ENCODE measurements at places on chromosomes 3 and 15.

DNA sequence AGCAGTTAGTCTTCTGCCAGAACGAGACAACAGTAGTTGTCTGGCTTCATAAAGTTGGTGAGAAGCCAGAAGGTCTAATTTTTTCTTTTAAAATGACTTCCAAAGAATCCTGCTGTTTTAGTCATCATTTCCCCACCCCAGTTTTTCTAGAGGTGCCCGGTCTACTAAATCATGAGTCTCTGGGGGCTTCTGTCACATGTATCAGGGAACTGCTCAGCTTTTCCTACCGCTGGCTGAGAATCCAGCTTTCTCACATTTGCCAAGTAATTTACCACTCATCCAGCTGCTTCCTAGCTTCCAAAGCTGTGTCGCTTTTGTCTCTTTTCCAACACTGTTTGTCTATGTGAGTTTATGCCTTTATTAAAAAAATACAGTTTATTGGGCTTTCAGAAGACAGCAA is 183.3 kb downstream of the NSUN3 start:
- no peak for DNase-seq

DNA sequence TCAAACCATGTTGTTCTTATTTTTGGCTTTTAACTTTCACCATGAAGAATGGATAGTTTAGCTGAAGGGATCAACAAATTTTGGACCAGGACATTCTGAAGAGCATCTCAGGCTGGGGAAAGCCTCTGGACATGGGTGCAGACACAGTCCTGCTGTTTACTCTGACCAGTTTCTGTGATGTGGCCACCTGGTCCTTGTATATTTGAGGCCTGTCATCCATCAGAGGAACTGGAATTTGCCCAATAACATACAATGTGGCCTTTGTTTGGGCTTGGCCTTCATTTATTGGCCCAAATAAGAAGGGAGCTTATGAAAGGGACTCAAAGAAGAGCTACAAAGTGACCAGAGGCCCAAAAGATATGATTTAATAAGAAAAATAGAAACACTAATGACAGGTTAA is 127.9 kb downstream of the MYRIP start:
- no peak for DNase-seq

DNA sequence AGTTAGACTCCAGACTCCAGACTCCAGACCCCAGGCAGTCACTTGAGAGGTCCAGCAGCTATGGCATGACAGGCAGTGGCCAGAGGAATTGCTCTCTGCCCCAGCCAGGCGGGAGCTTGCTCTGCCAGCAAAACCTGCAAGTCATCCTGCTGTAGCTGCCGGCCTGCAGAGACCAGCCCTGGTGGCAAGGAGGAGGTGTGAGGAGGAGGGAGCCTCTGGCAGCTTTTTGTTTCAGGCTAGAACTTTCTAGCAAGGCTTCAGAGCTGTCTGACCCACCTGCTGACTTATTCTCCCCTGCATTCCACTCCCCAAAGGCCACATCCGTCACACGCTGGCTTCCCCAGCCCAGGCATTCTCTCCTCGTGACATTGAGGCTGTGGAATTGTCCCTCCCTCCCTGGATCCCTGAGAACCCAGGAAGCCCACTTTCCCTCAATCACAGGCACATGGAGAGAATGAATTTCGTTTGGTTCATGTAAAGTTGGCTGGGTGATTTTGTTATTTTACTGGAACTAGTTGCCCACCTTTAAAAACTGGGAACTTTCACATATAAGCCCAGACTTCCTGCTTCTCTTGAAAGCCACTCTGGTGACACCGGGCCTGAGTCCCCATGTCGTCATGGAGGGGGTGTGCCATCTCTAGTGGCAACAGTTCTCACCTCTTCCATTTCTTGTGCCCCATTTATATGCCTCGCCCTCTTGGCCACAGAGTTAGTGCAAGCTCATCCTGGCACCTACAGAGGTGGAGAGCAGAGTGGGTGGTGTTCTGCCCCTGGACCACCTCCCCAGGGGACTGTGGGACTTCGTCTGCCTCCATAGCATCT is 82.7 kb downstream of the ABHD5 start:
- no peak for DNase-seq

DNA sequence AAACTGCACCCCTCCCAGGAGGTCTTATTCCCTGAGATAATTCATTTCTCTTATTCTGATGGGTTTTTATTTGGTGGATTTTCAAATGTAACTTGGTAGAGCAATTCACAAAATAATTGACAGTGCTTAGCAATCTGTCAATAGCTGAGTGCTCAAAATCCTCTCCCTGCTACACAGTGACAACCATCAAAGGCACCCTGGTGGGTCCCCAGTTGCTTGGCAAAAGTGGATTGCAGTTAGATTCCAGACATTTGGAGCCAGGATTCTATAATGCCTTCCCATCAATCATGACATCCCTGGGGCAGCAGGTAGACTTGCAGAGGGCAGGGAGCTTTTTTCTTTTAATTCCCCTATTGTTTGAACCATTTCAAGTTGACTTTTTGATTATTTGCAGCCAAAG is 59.0 kb downstream of the FHIT start:
- DNase-seq = no peak

DNA sequence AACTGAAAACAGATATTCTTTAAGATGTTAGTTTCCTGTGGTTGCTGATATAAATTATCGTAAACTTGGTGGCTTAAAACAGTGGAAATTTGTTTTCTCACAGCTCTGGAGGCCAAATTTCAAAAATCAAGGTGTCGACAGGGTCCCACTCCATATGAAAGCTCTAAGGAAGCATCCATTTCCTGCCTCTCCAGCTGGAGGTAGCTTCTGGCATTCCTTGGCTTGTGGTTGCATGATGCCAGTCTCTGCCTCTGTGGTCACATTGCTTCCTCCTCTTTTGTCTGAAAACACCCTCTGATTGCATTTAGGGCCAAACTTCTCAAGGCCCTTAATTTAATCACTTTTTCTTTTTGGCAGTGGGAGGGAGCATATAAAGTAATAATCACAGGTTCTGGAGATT is 96.8 kb downstream of the PPM1L start:
- DNase-seq = no peak

DNA sequence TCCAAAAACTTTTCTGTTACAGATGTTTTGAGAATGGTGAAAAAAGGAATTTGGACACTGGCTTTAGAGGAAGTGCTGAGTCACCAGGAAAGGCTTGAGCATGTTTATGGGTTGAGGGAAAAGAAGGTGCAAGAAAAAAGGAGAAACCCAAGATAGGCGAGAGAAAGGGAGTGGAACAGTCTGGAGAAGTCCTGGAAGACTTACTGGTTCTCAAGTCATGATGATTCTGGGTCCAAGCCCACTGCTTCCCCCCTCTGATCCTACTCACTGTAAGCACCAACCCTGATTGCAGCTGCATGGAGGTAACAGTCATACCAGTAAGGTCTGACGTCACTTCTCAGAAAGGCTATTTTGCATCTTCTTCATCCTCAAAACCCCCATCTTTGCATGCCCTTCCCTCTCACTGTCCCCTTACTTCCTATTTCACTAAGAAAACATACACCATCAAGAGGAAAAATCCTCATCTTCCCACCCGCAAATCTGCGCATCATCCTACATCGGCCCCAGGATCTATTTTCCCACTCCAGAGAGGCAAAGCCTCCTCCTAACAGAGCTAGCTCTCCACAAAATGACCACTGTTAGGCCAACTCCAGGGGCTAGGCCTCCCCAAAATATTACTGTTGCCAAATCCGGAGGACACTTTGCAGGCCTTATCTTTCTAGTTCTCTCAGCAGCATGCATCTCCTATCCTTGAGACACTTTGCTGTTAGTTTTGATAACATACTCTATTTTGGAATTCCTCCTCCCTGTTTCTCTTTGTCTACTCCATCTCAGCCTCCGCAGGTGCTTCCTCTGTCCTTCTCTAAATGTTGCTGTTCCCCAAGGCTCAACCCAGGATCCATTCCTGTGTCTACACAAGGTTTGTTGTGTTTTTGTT is 3.2 kb upstream of the ATP13A3 start:
- DNase-seq = peak; percentile 54

- DNase-seq = no peak
These were observed 26.1 kb upstream of the SSR3 start for GRCh38 chr3:156581033-156581432.

DNA sequence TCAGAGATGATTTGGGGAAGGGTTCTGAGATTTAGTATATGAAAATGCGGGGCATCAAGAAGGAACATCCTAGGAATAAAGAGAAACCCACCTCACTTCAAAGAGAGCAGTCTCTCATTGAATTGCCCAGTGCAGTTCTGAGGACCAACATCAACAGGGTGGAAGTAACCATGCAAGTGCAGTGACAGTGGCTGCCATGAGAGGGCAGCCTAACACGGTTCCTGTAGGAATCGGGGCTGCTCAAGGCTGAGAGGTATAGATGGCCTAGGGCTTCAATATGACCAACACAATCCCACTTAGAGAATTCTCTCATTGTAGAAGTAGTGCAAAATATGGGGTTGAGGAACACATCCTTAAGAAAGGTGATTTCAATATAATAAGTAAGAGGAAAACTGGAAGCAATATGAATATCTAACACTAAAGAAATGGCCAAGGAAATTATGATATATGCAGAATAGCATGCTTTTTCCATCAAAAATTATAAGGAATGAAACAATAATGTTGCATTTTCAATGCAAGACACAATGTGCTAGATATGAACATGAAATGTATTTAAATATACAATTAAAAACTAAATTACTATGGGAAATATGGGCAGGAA is 51.1 kb upstream of the ARRDC4 start:
- peak; percentile 51 for DNase-seq

DNA sequence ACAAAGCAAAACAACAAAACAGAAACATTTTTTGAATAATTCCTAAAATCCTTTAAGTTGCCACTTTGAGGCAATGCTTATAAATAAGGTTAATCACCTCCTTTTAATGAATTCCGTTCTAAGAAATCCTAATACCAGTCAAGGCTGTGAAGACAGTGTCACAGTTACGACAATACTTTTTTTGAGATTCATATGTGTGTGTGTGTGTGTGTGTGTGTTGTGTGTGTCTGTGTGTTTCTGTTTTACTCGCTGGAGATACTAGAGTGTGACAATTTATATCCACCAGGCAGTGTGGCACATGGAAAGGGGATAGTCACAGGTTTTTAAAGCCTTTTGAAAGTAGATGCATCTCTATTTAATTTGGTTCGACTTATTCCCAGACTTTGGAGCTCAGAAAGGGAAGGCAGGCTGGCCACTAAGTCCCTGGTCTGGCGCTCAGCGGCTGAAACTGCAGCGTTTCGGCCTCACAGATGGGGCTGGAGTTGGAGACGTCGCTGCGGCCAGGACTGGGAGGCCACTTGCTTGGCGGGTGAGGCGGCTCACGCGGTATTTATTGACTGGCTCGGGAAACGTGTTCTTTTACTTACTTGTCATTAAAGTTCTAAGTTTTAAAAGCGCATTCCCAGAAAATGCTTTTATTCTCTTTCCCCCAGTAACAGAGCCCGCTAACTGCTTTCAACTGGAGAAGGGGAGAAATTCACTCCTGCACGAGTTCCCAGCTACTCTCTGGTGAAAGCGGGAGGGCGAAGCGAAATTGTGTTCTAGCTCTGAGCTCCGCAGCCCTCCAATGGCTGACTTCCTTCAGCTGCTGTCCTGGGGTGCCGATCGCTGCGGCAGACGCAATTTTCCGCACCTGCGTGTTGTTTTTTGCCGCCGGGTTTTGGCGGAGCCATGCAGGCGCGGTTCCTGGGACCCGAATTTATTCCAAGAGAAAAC is 13.7 kb downstream of the ZIC1 start:
- no peak for DNase-seq

DNA sequence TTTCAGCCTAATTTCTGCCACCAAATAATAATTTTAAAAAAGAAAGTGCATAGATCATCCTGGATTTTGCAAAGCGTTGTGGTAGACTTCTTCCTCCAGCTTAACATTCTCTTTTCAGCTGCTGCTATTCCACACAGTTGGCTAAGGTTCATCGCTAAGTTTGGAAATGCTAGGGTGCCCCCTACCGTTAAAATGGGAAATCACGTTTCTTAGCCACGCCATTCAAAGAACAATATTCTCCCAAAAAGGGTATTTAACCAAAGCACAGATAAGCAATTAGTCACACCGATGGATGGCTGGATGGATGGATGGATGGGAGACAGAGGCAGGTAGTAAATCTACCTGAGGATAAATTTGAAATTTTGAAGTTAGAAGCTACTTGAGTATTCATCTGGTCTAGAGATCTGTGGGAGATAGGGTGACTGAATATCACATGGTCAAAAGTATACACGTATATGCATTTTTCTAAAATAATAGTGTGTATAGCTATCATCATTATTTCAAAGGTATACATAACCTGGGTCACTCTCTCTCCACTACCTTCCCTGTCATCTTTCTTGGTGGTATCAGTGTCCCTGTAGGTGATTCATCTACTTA is 67.2 kb downstream of the EFHB start:
- DNase-seq = peak; percentile 63

GRCh38 chr3:31307131-31307785 is 225.5 kb upstream of the STT3B start:
- no peak for DNase-seq

DNA sequence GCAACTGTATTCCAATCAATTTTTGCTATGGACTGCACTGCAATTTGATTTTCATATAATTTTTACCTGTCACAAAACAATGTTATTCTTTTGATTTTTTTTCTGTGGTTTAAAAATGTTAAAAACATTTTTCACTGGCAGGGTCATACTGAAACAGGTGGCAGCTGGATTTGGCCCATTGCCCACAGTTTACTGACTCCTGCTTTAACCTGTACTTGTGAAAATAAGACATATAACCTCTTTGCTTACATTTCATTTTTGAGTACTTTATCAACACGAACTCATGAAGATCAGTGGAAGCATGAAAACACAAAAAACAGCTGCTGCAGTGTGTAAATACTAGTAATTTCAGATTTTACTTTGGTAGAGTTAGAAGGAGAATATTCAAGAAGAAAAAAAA is 313.1 kb downstream of the WDR72 start:
- no peak for DNase-seq

DNA sequence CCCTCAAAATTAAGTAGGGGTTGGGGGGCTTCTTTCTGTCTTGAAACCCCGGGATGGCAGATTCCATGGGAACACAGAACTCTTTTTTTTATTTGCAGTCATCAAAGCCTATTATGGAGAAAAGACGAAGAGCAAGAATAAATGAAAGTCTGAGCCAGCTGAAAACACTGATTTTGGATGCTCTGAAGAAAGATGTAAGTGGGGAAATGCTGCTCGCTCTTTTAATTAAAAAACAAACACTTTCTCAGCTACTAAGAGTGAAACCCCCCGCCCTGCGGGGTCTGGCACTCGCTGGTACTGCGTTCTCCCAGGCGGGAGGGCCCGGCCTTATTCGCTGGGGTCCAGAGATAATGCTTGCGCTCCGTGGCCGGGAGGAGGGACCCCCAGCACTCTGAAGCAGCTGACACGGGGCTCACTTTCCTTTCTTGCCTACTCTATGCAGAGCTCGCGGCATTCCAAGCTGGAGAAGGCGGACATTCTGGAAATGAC is 615 bp downstream of the HES1 start:
- peak; percentile 53 for DNase-seq
